ENCODE measurements at places on chromosomes 12 and 14. TPM values are rescaled to one million over a fixed set of nuclear protein-coding genes. Genes with fewer than 3 reads are reported as not detected.
A peak's percentile ranks its signal among the peaks of the same experiment; 100 is the strongest.

GRCh38 chr14:56515739-56516138 lies 63.9 kb upstream of the TMEM260 start:
- DNase-seq: no peak

The AKAP3 gene
- 0.26 TPM for total RNA-seq

- no peak for DNase-seq
Measured at GRCh38 chr14:67440513-67440912, 28.5 kb upstream of the PLEK2 start.

GRCh38 chr14:30874120-30874998 lies at the start of gene COCH:
COCH (plus strand) TSS chr14:30874559; CDS start chr14:30874939, 380 bp downstream.
- DNase-seq: no peak

DNA sequence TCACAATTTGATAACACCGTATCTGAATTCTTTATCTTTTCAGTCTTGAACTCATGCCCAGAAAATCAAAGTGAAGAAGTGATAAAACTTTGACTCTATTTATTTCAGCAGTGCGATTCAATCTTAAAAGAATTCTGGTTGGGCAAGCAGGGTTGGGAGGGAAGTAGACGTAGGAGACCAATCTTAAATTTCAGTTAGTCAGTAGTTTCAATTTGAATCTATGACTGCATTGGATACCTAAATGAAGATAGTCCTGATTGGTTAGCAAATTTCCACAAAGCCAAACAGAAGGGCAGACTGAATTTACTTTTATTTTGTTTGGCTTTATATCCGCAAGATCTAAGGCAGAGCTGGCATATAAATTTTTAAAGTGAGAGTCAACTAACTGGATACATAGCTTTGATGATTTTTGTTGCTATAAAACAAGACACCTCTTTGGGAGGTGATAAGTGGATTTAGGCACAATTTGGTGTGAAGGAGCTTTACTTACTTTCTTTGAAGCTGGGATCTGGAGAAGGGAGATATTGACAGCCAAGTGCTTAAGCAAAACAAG lies 2.6 kb downstream of the ACSS3 start:
- DNase-seq: no peak

DNA sequence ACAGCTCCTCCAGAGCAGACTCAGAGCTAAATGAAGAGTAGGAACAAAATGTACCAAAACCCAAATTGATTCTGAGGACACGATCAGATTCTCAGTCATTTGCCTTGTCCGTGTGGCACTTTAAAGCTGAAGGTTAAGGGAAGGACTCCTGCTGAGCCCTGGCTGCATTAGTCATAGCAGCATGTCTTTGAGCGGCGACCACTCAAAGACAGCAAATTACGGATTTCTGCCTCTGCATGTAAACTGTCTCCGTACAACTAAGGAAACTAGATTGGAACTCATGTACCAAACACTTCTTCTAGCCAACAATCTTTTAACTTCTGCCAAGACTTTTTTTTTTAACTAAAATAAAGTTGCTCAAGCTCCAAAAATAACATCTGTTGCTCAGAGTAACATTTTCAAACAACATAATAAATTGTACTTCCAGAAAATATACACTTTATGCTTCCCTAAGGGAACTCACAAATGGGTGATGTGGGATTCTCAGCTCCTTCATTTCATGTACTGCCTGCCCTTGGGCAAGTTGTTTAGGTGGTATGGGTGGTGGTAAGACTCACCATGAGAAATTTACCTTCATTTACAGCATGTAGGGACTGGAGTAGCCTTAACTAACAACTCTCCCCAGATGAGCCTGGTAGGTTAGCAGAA lies 56.1 kb downstream of the RERG start:
- DNase-seq: no peak

DNA sequence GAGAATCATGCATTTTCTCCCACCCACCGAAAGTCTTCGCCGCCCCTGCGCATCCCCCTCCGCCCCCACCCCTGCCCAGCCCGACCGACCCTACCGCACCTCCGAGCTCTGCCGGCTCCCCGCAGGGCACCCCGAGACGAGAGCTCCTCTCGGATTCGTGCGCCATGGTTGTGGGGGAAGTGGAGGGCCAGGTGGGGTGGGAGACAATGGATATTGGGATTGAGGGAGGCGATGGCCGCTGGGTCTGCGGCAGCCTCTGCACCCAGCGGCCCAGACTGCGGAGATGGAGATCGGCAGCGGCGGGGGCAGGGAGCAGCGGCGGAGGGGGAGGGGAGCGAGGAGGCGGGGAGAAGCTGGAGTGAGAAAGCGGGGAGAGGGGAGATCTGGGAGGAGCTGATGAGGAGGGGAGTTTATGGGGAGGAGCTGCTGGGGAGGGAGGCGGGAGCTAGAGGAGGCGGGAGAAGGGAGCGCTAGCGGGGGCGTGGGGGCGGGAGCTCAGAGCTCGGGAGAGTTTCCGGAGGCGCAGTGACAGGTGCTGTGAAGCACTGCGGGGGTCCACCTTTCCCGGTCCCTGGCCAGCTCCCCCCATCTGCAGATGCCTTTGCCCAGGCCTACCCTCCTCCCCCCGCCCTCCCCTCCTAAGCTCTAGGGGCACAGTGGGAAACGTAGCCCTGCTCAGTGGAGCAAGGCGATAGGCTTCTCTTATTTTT lies at the start of gene SALL2:
SALL2 (minus strand) TSS at position 385 of the 710 bp plus-strand sequence; CDS start at position 166, 219 bp downstream.
- DNase-seq: no peak

The RBMS2 gene
- total RNA-seq: 63.1 TPM

DNA sequence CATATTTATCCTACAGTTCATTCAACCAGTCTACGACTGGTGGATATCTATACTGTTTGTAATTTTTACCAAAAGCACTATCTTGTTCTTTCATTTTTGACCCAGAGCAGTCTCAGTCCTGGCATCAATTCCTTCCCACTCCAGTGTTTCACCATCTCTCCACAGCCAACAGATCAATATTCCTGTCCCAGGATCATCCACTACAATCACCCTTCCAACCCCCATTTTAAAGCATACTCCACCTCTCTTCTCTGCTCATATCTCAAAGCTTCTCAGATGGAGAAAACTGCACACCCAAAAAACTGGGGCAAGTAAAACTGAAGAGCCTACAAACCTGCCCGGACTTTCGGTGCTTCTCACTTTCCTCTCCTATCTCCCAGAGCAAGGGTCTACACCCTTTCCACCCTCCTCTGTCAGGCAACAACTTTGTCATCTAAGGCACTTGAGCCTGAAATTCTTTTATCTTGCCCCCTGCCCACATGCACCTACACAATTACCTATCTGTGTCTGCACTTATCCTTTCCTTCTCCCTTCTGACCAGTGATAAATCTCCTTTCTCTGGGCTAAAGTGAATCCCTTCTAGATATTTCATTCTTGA lies 4.1 kb upstream of the PIP4K2C start:
- DNase-seq: no peak

The BCAT1 gene
- 40.8 TPM for total RNA-seq

The STXBP6 gene
- total RNA-seq: 2.4 TPM

- no peak for DNase-seq
Measured at GRCh38 chr12:95173392-95174251, 43.6 kb downstream of the FGD6 start.

The OASL gene
- total RNA-seq: 8.1 TPM

- no peak for DNase-seq
Measured at GRCh38 chr14:57403521-57403864, 13.1 kb downstream of the NAA30 start.

DNA sequence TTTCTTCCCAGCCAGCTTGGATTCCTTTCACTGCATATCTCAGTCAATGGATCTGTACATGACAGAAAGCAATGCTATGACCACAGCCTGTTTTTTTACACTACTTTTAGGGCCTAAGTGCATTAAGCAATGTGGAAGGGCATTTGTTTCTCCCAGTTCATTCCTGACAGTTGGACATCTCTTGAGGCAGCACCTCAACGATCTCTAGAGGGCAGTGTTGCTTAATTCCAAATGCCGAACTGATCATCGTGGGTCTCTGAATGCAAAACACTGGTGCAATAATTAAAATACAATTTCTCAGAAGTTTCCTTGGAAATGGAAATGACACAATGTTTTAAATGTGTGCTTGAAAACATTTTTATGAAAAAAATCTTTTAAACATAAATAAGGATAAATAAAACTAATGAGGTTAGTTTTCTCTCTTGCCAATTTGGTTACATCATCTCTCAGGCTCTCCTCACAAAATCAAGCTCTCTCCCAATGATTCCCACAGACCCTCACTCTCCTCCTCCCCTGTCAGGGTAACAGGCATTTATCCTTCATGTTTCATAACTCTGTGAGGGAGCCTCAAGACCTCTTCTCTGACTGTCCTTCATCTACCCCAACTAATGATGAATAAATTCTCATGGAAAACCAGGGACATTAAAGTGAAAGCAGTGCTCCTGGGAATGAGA lies 192.4 kb upstream of the SLC16A7 start:
- no peak for DNase-seq

DNA sequence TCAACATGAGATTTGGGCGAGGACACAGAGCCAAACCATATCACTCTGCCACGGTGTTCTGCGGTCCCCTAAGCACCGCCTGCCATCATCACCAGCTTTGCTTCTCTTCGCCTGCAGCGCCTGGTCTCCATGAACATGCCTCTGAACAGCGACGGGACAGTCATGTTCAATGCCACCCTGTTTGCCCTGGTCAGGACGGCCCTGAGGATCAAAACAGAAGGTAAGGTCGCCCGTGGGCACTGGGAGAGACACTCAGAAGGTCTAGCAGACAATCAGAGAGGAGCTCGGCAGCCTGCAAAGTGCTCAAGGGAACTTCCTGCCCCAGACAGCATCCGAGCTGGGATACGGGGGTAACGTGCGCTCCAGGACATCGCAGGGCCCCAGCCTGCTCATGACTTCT lies 126.0 kb upstream of the FKBP4 start:
- DNase-seq: peak; percentile 55

- no peak for DNase-seq
Measured at GRCh38 chr12:57759360-57759980, 4.6 kb downstream of the MARCHF9 start.

The NR4A1 gene
- 863 TPM for total RNA-seq
